ENCODE measurements at places on chromosomes 5 and 9. TPM values are rescaled to one million over a fixed set of nuclear protein-coding genes. Genes with fewer than 3 reads are reported as not detected.

DNA sequence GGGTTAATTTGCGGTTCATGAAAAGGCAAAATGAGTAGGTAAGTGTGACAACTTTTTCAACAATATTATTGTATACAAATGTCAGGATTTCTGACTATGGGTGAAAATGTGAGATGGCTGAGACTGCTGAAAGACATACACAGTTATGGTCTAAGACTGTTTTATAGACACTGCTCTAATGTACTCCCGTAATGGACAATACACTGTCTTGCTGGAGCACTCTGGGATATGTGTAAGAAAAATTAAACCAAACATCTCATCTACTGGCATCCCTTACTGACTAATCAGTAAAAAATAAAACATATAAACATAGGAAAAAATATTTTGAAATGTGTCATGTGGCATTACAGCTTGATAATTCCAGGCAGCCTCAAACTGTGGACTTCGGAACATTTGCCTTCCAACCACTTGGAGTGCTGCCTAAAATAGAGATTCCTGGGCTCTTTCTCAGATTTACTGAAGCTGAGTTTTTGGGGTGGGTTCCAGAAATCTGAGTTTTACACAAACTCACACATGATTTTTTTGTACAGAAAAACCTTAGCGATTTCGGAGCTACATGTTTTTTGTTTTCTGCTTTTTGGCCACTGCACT lies 233.9 kb upstream of the TBCA start:
- no peaks in the 10 kb centered on the region for H3K4me1 ChIP-seq
- DNase-seq, result no peak
- no peaks in the 10 kb centered on the region for H3K27me3 ChIP-seq

DNA sequence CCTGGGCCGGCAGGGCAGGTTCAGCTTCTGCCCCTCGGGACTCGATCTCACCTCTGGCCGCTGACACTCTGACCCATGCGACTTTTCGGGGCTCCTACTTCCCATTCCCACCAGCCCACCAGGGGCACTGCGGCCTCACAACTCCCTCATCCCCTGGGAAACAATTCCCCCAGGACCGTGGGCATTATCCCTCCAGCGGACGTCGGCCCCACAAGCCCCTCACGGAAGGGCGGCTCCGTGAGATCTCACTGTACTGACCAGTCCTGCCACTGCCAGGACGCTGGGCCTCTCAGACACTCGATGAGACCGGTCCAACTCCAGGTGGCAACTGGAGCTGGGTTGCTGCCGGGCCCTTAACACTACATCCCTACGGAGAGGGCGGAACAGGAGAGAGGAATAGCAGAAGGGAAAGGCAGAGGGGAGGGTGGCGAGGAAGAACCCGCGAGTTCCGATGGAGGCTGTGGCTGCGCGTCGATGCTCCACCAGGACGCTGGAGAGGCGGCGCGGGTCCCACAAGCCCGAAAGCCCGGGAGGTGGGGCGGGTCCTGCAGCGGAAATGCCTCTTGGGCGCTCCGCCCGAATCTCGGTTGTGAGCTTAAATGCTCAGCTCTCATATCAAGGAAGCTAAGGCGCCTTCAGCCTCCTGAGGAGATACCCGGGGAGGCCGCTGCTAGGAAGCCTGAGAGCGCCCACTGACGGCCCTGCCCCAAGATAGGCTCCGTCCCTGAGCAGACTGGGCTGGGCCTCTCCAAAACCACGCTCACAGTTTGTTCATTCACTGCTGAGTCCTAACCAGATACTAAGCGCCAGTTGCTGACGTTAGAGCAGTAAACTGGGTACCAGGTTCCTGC lies 36.3 kb downstream of the VCP start:
- DNase-seq, result peak; percentile 54
- H3K4me3 ChIP-seq, result peak overlapping the region; percentile 20
- no peaks in the 10 kb centered on the region for H3K4me1 ChIP-seq

DNA sequence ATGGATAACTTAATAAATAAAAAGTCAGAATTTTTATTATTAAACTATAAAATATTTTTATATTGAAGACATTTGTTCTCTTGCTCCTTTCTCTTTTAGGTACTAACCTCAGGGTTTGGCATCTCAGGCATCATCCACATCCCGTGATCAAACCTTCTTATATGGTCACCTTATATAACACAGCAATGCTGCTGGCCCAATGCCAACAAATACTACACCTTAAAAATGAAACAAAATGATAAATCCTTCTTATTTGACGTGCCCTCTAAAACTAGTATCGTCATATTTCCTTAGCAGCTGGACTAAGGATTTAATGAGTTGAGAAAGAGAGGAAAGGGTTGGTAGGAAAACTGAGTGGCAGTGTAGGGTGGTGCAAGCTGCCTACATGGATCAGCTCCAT lies 56.6 kb downstream of the NDUFAF2 start:
- H3K27ac ChIP-seq, result no peak overlapping the region
- no peaks in the 10 kb centered on the region for H3K27me3 ChIP-seq
- no peak for DNase-seq
- H3K4me3 ChIP-seq, result no peak overlapping the region
- no peaks in the 10 kb centered on the region for H3K36me3 ChIP-seq

GRCh38 chr5:172109749-172110148 lies 78.3 kb downstream of the STK10 start:
- no peak for DNase-seq
- H3K27me3 ChIP-seq, result no peaks in the 10 kb centered on the region
- H3K4me3 ChIP-seq, result no peak overlapping the region

GRCh38 chr5:156522651-156523529 lies 195.9 kb downstream of the SGCD start:
- no peaks in the 10 kb centered on the region for H3K4me1 ChIP-seq
- no peak for DNase-seq
- no peaks in the 10 kb centered on the region for H3K27me3 ChIP-seq
- H3K27ac ChIP-seq, result no peak overlapping the region
- H3K36me3 ChIP-seq, result no peaks in the 10 kb centered on the region

DNA sequence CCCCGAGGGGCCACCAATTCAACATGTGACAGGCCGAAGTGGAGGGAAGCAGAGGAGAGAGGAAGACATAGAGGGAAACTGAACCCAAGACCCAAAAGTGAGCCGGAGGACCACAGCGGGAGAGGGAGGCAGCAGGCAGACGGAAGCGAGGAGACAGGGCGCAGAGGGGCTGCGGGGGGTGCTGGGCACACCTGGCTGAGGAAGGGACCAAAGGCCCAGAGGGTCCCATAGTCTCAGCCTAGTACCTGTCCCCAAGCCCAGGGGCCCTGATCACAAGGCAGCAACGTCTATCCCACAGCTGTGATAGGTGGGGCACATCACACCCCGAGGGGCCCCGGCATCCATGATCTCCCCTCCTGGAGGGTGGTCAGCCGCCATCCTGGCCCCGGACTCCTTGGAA lies 7.1 kb upstream of the RALGDS start:
- no peaks in the 10 kb centered on the region for H3K36me3 ChIP-seq
- no peak overlapping the region for H3K4me3 ChIP-seq
- H3K27me3 ChIP-seq, result no peaks in the 10 kb centered on the region
- H3K27ac ChIP-seq, result no peak overlapping the region
- DNase-seq, result no peak

DNA sequence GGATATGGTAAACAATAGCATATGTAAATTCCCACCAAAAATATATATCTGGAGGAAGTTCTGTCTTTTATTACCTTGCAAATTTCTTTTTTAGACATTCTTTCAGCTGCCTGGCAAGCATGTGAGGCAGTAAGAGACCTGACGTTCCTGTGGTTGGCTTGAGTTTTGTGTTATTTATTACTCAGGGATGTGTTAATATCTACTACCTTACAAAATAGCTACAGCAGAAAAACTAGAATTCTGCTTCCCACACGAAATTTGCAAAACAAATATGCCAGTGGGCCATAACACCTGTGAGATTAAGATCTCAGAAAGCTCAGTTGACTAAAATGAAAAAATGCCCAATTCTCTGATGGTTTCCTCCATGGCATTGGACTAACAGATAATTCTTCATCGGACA lies 274.2 kb downstream of the TMEM167A start:
- no peaks in the 10 kb centered on the region for H3K4me1 ChIP-seq
- no peaks in the 10 kb centered on the region for H3K27me3 ChIP-seq
- no peak overlapping the region for H3K27ac ChIP-seq
- H3K36me3 ChIP-seq, result no peaks in the 10 kb centered on the region

- no peaks in the 10 kb centered on the region for H3K36me3 ChIP-seq
- no peaks in the 10 kb centered on the region for H3K4me1 ChIP-seq
- no peaks in the 10 kb centered on the region for H3K27me3 ChIP-seq
- H3K4me3 ChIP-seq, result no peak overlapping the region
- no peak for DNase-seq
Measured at GRCh38 chr9:15576350-15577050, 23.7 kb downstream of the CCDC171 start.

DNA sequence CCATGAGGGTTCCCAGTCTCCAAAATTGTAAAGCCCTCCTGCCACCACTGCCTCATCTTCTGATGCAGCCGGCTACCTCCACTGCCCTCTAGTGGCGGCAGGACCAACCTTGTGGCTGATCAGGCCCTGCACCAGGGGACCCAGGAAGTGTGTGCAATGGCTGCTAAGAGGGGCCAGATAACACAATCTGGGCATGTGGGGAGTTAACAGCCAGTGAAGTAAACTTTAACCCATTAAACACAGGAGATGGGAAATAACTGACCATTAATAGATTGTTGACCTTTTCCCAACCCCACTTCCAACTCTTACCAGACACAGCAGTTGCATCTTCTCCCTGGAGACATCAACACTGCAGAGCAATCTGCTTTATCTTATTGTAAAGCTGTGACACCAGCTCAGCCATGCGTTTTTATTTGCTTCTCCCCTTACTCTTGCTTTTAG lies 63.3 kb downstream of the FREM1 start:
- H3K36me3 ChIP-seq, result no peaks in the 10 kb centered on the region
- no peak overlapping the region for H3K4me3 ChIP-seq
- H3K27me3 ChIP-seq, result no peaks in the 10 kb centered on the region

DNA sequence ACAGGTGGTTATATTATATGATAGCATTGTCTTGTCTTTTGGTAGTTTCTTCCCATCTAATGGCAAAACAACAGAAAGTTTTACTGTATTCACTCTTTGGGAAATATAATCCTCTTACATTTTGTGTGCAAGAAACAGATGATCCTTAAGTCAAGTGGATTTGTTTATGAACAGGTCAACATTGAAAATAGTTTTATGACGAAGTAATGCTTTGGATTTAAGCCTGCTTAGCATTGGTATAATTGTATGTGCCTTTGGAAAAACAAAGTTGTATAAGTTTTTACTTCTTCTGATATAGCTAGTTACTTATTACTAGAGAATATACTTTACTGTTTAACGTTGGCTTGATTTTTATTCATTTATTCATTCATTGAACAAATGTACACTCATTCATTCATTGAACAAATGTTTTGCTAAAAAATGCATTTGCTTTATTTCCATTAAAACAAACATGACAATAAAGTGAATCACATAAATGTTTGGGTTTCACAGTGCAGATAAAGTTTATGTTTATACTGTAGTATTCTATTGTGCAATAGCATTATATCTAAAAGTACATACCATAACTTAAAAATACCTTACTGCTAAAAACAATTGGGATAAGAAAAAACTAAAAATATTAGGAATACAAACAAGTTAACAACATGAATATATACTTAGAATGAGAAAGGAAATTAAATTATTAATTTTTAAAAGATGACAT lies 12.3 kb downstream of the SGCD start:
- H3K4me1 ChIP-seq, result no peaks in the 10 kb centered on the region
- no peak overlapping the region for H3K4me3 ChIP-seq
- H3K27me3 ChIP-seq, result no peaks in the 10 kb centered on the region
- no peaks in the 10 kb centered on the region for H3K36me3 ChIP-seq
- no peak overlapping the region for H3K27ac ChIP-seq
- no peak for DNase-seq

DNA sequence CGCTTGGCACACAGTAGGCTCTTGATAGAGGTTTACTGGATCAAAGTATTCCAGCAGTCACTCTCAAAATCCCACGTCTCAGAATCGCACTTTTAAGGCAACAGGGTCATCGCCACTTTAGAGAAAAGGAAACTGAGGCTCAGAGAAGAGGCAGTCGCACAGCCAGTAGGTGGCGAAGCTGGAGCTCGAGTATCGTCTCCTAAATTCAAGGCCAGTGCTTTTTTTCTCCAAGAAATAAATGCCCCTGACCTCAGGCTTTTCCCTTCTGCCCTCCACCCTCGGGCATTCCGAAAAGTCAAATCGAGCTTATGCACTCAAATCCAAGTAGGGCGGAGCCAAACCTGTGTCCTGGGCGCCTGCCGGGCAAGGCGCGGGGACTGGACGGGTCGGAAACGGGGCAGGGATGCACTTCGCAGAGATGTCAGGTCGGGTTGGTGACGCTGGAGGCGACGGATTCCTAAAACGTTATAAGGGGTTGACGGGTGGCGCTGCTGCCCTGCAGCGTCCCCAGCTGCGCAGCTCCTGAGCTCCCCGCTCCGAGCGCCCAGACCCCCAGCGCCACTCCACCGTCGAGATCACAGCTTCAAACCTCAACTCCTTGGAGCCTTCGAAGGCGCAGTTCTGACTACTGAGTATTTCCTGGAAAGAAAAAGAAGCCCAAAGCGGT lies 4.7 kb upstream of the FOXB2 start:
- no peaks in the 10 kb centered on the region for H3K4me1 ChIP-seq
- H3K27me3 ChIP-seq, result peaks cover 45% of the 10 kb centered on the region
- no peaks in the 10 kb centered on the region for H3K36me3 ChIP-seq
- DNase-seq, result no peak
- no peak overlapping the region for H3K4me3 ChIP-seq

- H3K4me1 ChIP-seq, result no peaks in the 10 kb centered on the region
- no peak for DNase-seq
- H3K4me3 ChIP-seq, result no peak overlapping the region
- H3K27ac ChIP-seq, result no peak overlapping the region
- no peaks in the 10 kb centered on the region for H3K36me3 ChIP-seq
Measured at GRCh38 chr9:88870627-88871026, 120.6 kb upstream of the S1PR3 start.

DNA sequence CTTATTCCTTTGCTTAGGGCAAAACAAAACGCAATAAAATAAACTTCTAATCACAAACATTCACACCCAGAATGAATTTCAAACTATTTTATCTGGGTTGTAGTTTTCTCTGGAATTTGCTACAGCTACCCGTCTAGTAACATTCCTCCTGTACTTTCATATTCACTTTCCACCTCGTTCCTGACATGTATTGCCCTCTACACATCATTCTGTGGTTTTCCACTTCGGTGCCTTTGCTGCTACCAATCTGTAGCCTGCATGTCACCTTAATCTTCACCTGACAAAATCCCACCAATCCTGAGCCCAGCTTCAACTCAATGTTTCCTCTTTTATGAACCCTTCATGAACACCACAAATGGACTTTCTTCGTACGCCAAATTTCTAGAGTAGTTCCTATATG lies 694.1 kb upstream of the C9orf72 start:
- no peaks in the 10 kb centered on the region for H3K4me1 ChIP-seq
- H3K36me3 ChIP-seq, result no peaks in the 10 kb centered on the region
- no peak for DNase-seq
- no peak overlapping the region for H3K4me3 ChIP-seq
- H3K27me3 ChIP-seq, result no peaks in the 10 kb centered on the region
- no peak overlapping the region for H3K27ac ChIP-seq

The IFNA13 gene
- total RNA-seq, result not detected

The IGFBPL1 gene
- total RNA-seq, result 0.55 TPM

The FREM1 gene
- total RNA-seq, result 7.6 TPM

The PCSK1 gene
- total RNA-seq, result not detected

The REEP2 gene
- 2.6 TPM for total RNA-seq

The LCN1 gene
- not detected for total RNA-seq

All from uterus (tissue), 4 donors.